ENCODE measurements at places on chromosomes 11 and 22.

DNA sequence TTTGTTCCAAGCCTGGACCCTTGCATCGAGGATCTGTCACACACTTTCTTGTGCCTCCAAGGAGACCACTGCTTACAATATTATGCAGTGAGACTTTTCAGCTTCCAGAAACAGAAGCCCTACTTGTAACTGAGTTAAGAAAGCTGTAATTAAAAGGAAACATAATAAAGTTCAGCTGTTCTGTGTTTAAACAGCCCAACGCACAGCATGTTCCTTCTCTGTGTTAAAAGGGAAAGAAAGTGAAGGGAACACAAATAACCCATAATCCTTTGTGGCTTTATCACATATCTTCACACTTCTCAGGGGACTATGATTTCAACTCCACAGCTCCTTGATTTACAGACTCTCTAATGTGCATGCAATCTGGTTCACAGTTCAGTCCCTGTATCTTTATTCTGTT is 200.3 kb upstream of the MTNR1B start:
- no peak for DNase-seq

- DNase-seq, result peak; percentile 84
These were observed at the start of gene LAYN for GRCh38 chr11:111540114-111540936. Gene LAYN, plus strand, starts transcription at chr11:111540720. Its CDS starts 124 bp downstream, at chr11:111540844.

DNA sequence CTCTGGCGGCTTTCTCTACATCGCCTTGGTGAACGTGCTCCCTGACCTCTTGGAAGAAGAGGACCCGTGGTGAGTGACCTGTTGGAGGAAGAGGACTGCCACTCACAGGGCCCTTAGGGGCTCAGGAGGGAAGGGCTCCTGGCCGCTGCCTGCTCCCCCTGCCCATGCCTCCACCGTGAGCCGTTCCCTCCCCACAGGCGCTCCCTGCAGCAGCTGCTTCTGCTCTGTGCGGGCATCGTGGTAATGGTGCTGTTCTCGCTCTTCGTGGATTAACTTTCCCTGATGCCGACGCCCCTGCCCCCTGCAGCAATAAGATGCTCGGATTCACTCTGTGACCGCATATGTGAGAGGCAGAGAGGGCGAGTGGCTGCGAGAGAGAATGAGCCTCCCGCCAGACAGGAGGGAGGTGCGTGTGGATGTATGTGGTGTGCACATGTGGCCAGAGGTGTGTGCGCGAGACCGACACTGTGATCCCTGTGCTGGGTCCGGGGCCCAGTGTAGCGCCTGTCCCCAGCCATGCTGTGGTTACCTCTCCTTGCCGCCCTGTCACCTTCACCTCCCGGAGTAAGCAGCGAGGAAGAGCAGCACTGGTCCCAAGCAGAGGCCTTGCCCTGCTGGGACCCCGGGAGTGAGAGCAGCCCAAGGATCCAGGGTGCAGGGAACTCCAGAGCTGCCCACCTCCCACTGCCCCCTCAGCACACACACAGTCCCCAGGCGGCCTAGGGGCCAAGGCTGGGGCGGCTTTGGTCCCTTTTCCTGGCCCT is 6.9 kb downstream of the SLC39A13 start:
- DNase-seq, result no peak

DNA sequence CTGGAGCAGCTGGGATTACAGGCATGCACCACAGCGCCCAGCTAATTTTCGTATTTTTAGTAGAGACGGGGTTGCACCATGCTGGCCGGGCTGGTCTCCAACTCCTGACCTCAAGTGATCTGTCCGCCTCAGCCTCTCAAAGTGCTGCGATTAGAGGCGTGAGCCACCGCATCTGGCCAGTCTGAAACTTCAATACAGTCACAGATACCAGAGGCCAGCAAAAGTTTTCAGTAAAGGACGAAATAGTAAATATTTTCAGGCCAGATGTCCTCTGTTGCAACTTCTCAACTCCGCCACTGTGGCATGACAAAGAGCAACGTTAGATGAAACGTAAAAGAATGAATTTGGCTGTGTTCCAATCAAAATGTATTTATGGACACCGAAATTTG is 403.6 kb downstream of the MN1 start:
- no peak for DNase-seq

- no peak for DNase-seq
These were observed 286.8 kb downstream of the KIRREL3 start for GRCh38 chr11:126713806-126714205.

DNA sequence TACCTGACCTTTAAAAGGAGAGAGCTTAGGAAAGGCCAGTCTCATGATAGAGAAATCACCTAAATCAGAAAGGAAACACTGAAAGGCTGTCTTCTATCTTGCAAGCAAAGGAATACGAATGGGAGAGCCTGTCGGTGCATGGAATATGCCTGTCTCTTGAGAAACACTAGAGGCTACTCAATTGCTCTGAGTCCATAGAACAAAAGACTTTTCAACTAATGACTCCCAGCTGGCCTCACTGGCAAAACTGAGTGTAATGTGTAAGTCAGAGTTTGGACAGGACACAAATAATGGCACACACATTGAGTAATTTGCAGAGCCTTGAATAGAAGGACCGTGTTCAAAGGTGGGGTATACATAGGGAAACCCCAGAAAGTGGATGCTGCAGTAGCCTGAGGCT is 171.0 kb upstream of the ARHGAP20 start:
- no peak for DNase-seq

- no peak for DNase-seq
These were observed 131.4 kb upstream of the UBASH3B start for GRCh38 chr11:122523846-122524805.

DNA sequence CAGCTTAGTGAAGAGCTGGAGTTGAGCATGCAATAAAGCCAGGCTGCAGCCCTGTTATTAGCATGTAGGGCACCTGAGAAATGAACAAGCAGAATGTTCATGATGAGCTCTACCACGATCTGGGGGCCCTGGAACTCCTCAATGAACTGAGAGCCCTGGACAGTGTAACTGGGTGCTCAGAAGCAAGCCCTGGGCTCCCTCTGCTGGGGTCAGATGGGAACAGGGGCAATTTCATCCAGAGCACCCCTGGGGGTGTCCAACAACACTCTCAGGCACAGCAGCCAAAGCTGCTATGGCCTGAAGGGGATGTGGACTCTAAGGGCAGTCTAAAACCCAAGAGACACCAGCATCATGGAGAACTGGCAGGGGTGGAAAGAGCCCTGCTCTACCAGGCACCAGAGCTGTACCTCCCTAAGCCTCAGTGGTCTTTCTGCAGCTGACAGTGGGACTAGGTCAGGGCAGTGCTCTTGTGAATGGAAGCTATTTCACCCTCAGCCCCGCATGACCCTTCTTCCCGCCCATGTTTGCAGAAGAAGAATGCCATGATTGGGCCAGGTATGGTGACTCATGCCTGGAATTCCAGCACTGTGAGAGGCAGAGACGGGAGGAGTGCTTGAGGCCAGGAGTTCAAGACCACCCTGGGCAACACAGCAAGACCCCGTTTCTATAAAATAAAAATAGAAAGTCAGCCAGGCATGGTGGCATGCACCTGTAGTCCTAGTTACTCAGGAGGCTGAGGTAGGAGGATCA is 28.9 kb downstream of the THOC5 start:
- DNase-seq, result peak; percentile 22

DNA sequence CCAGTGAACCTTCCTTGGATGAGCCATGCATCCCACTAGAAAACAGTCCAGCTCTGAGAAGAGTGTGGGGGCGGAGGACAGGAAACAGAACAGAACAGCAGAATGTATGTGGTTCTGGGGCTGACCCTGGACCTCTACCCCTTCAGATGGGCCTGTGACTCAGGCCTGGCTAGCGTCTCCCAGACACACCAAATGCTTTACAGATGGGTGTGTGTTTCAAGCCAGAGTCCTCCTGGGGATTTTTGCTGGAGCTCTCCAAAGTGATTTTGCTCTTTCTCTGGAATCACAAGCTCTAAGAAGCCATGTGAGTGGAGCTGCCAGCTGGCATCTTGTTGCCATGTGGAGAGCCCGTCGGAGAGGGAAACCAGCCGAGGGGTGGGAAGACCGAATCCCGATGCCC is 13.2 kb upstream of the C1QTNF4 start:
- DNase-seq, result no peak

DNA sequence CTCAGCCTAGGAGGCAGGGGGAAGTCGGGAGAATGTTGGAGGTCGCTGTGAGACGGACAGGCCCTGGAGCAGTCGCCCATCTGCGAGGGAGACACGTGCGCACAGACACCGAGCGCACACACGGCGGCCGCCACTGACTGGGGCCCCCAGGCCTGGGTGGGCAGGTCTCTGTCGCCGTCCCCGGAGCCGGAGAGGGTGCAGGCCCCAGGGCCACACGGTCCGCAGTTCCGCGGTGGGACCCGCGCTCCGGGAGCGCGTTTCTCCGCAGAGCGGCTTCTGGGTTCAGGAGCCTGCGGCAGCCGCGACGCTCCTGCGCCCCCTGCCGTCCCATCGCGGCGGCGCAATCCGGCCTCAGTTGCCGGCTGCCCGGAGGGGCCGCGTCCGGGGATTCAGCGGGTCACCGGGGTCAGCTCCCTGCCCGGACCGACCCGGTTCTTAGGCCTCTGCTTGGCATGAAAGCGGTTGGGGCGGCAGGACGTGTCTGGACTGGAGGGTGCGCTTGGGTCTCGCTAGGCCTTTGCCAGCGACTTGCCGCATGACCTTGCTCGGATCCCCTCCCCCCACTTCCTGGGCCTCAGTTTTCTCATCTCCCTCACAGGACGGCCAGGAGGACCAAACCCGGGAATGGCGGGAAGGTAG is 31.2 kb downstream of the PDE2A start:
- DNase-seq, result peak; percentile 79

DNA sequence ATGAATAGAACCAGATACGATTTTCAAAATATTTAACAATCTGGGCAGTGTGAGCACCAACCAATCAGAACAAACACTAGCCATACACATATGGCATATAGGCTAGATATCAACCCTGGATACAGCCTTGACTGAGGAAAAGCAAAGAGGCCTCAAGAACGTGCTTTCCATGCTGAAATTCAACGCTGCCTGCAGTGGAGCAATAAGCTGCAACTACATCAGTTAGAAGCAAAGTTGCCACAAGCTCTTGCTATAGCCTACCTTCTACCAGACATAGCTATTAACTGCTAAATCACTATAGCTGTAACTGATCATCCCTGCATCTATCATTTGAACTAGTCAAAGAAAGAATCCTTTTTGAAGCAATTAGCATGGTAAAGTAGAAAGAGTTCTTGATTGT is 42.5 kb downstream of the DENND5A start:
- no peak for DNase-seq

GRCh38 chr11:134607963-134608750 is 196.1 kb upstream of the B3GAT1 start:
- DNase-seq, result no peak

GRCh38 chr11:92841719-92842118 is 127.7 kb upstream of the MTNR1B start:
- DNase-seq, result no peak

DNA sequence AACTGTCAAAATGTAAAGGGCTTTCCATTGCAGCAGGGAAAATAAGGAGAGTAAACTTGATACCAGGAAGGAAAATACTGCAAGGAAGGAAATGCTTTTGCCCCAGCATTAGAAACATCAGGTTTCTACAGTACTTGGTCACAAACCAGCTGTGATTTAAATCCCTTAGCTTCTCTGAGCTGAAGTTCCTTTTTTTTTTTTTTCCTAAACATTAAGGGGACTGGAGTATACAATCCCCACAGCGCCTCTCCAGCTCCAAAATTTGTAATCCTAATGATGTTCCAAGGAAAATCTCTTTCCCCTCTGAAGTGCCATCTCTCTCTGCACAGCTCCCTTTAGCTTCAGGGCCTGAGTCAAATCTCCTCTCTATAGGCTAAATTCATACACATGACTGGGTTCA is 220.5 kb upstream of the PITPNB start:
- DNase-seq, result no peak

DNA sequence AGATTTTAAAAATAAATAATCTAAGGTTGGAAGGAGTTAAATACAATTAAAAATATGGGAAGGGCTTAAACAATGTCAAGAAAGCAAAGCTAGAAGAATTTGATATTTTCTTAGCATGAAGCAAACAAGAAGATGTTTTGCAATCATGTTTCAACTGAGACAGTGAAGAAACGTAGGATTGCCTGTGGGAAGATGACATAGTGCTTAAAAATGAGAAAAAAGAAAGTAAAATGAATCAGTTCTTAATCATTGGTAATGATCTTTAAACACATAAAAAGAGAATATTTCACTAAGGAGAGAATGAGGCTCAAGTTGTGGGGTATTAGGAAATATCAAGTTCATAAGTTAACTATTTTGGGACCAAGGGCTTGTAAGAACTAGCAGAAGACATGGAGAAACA is 855.0 kb downstream of the METTL15 start:
- no peak for DNase-seq
